ENCODE measurements at places on chromosomes 16 and 17.

- peak; percentile 71 for DNase-seq
Measured at GRCh38 chr16:67248401-67249177, at the start of gene SLC9A5. SLC9A5 (plus strand) TSS chr16:67248979; CDS start chr16:67249015, 36 bp downstream.

DNA sequence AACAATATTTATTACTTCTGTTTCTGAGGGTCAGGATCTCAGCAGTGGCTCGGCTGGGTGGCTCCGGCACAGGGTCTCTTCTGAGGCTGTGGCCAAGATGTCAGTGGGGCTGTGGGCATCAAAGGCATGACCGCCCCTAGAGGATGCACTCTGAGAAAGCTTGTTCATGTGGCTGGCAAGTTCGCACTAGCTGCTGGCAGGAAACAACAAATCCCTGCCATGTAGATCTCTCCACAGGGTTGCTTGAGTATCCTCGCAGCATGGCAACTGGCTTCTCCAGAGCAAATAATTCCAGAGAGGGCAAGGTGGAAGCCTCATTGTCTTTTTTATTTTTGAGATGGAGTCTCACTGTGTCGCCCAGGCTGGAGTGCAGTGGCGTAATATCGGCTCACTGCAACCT is 12.5 kb downstream of the KCTD13 start:
- no peak for DNase-seq

- no peak for DNase-seq
Measured at GRCh38 chr17:48441231-48441711, 11.3 kb upstream of the SKAP1 start.

- DNase-seq = peak; percentile 82
Measured at GRCh38 chr16:85253084-85253941, 141.0 kb upstream of the CIBAR2 start.

- DNase-seq = no peak
Measured at GRCh38 chr16:3460121-3460520, 16.6 kb downstream of the NAA60 start.

- no peak for DNase-seq
Measured at GRCh38 chr16:88702371-88703210, 3.6 kb downstream of the RNF166 start.

Measured in neural progenitor cell (in vitro differentiated cells).